ENCODE measurements at places on chromosomes 2 and 18. TPM values are rescaled to one million over a fixed set of nuclear protein-coding genes. Genes with fewer than 3 reads are reported as not detected.

GRCh38 chr2:64922482-64923384 is 66.5 kb upstream of the SLC1A4 start:
- DNase-seq = no peak

The NRP2 gene
- total RNA-seq = 114 TPM

The GALM gene
- 12.3 TPM for total RNA-seq

DNA sequence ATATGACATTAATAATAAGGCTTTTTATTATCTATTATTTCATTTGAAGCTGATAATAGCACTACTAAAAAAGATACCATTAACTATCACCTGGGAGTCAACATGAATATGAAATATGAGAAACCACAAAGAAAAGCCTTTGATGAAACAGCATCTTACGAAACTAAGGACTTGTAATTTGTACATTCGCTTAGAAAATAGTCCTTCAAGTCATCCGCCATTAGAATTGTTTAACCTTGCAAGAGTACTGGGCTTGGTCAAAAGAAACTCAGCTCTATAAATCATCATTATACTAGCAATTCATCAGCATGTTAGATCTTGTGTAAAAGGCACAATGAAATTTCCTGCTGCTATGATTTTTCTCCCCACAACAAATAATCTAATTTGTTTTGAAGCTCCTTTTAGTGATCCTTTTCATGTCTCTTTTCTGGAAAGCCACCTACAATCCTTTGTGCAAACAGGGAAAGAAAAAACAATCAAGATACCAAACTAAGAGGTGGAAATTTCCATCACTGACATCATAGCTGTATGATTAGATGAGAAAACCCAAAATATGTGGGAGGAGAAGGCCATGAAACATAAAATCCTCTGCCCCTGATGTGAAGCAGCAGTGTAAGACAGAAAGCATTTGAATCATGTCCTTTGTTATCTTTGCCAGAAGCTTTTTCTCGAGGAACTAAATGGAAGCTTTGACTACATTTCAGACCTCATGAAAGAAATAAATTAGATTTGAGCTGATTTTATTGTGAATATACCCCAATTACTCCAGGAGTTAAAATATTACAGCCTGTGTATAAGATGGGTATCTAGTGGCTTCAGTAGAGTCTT is 31.2 kb downstream of the SCN9A start:
- DNase-seq = no peak

The IL18RAP gene
- total RNA-seq = 0.13 TPM

GRCh38 chr2:219918944-219919343 is 291.5 kb downstream of the SLC4A3 start:
- no peak for DNase-seq
